ENCODE measurements at places on chromosomes 7 and 10.

GRCh38 chr10:80945264-80945880 lies 407.7 kb downstream of the SH2D4B start:
- DNase-seq: no peak

- no peak for DNase-seq
These were observed 4.2 kb downstream of the AFAP1L2 start for GRCh38 chr10:114400091-114400490.

- no peak for DNase-seq
These were observed 65.5 kb upstream of the SRPK2 start for GRCh38 chr7:105454095-105454747.

DNA sequence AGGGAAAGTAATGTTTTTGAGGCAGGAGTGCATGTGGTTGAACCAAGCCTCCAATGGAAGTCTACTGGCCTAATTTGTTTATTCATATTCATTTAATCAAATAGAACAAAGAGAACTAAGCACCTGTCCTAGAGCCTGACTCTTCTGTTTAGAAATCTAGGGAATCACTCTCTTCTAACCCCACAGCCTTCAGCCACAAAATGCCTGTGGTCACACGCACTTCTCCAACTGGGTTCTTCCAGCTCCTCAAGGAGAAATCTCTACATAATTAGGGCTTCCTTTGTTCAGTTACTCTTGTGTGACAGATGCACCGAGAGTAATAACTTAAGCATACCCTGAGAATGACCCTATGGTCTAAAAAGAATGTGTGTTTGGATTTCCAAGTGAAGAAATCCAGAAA lies 133.7 kb upstream of the NAMPT start:
- peak; percentile 91 for DNase-seq

- no peak for DNase-seq
These were observed 388.7 kb upstream of the NRP1 start for GRCh38 chr10:33723181-33723580.

- no peak for DNase-seq
These were observed 7.0 kb downstream of the ALOX5 start for GRCh38 chr10:45380903-45381620.

- DNase-seq: no peak
These were observed 30.6 kb downstream of the POR start for GRCh38 chr7:75945297-75946168.

DNA sequence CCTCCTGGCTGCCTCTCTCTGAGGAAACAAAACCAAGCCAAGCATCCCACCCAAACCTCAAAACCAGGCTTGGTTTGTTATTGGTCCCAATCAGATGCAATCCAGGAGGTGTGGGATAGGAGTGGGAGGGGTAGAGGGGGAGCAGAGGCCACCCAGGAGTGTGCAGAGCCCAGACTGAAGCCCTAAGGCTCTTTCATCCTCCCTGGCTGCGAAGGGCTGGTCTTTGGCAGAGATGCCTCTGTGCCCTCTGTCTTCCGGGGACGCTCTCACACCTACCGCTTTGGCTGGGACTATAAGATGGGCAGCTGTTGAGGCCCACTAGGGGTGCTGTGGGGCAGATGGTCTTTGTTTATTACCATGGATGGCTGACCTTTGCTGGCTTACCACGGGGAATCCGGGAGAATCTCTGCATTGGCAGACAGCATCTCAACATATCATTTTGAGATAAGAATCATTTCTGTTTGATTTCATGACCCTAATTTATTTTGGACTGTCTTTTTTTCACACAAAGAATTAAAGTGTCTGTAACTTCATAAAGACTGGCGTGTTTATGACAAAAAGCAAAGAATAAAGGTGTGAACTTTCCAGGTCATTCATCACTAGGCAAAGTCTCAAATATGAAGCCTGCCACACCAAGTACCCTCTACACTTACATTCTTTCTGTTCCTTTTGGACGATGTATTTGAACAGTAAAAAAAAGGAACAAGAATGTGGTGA lies 6.5 kb upstream of the DENND2A start:
- DNase-seq: peak; percentile 38

GRCh38 chr7:98024075-98024474 lies 34.1 kb upstream of the OCM2 start:
- DNase-seq: no peak

GRCh38 chr7:116232920-116233319 lies 22.6 kb downstream of the TES start:
- DNase-seq: no peak

DNA sequence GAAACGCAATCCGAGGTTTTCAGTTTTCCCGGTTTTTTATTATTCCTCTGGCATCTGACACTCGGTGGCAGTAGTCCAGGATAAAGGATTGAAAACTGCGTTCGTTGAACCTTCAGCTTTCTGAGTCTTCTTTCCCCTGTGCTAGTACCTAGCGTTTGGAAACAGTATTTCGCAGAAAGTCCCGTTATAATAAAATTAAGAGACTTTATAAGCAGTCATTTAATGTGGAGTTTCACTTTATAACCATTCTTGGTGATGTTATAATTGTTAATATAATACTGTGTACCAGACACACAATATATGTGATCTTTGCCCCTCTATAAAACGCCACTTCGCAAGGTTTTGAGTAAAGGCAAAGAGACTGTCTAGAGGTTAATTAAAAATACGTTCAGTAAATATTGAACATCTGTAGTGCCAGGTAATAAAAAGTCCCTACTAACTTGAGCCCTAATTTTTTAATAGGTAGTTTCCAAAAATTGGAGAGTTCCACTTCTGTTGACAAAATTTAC lies 874 bp downstream of the CISD1 start:
- DNase-seq: no peak

DNA sequence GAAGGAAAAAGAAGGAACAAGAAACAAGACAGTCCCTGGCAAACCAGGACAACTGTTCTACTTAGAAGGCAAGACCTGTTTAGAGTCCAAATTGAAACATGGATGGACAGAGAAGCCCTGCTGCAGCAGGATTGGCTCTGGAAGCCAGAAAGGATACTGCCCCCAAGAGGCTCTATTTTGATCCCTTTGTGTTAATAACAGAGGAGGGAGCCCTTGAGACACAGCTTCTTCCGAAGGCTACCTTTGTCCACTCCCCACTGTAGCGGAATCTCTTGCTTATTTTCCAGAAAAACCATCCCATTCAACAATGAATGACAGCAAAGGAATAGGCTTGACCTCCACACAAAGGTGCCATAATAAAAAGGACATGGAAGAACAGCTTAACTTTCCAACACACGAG lies 120.3 kb upstream of the FOXK1 start:
- no peak for DNase-seq

GRCh38 chr10:62582804-62583208 lies 208.6 kb downstream of the ZNF365 start:
- DNase-seq: no peak

DNA sequence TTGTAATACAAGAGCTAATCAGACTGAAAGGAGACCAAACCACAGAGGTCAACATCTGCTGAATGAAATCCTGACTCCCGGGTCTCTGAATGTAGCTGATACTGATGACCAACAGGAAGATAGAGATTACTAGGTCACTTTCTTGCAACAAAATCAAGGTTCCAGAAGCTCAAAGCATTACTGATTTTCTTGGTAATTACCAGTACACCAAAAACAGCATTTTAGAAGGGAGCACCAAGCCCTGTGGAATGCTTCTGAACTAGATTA lies 177.7 kb downstream of the SLC25A13 start:
- no peak for DNase-seq

- no peak for DNase-seq
These were observed 113.2 kb downstream of the DNAH11 start for GRCh38 chr7:21656081-21656480.

GRCh38 chr10:66649626-66650025 lies 276.2 kb upstream of the LRRTM3 start:
- no peak for DNase-seq

DNA sequence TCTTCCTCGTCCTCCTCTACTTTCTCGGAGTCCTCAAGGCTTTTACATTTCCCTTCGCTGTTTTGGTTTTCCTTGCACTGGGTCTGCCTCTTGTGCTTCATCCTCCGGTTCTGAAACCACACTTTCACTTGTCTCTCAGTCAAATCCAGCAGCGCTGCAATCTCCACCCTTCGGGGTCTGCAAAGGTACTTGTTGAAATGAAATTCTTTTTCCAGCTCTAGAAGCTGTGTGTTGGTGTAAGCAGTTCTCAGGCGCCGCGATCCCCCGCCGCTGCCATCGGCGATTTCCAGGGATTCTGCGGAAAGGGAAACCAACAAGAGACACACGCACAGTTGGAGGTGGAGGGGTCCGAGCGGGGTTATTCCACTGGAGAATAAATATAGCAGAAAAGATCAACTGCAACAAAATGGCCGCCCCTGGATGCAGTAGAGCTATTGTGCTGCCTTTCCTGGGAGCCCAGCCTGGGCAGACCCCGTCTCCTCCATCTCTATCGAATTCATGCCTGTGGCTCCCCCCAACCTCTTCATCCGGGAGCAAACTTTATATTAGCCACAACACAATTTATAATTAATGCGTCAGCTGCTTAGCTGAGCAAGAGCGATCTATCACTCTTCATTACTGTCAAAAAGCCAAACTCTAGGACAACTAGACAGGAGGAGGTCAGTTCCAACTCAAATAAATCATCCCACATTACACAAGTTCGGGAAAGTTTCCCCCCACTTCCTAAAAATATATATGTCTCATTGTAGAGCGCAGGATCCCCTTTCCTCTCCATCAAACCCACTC lies 1.1 kb downstream of the HOXA2 start:
- DNase-seq: no peak

DNA sequence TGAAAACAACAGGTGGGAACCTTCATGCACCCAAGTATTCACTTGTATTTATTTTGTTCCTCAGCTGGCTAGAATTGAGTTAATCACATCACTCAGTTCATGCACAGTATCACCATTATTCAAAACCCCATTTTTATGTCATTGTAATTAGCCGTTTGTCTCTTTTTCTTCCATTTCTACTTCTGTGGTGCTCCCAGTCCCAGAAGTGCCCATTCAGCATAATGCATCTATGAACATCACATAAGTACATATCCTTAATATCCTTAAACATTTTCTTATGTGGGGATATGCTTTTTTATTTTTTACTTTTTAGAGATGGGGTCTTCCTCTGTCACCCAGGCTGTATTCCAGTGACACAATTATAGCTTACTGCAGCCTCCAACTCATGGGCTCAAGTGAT lies 510.9 kb upstream of the MGMT start:
- DNase-seq: no peak

GRCh38 chr7:159040912-159041711 lies 103.6 kb downstream of the VIPR2 start:
- DNase-seq: no peak

DNA sequence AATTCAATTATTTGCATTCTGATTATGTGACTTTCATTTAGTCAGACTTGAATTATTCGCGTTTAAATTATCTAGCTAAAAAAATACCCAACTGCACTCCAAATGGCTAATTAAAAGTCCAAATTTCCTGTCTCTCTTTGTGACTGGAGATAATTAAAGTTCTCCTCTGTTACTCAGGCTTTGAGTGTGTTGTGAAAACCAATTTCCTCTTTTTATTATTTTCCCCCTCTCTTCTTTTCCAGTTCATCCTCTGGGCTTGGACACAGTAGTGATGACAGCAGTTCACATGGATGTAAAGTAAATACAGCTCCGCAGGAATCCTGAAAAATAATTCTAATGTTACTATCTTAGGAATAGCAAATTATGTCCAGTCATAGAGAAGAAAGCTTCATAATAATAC lies 80.6 kb downstream of the SNX10 start:
- DNase-seq: peak; percentile 29

DNA sequence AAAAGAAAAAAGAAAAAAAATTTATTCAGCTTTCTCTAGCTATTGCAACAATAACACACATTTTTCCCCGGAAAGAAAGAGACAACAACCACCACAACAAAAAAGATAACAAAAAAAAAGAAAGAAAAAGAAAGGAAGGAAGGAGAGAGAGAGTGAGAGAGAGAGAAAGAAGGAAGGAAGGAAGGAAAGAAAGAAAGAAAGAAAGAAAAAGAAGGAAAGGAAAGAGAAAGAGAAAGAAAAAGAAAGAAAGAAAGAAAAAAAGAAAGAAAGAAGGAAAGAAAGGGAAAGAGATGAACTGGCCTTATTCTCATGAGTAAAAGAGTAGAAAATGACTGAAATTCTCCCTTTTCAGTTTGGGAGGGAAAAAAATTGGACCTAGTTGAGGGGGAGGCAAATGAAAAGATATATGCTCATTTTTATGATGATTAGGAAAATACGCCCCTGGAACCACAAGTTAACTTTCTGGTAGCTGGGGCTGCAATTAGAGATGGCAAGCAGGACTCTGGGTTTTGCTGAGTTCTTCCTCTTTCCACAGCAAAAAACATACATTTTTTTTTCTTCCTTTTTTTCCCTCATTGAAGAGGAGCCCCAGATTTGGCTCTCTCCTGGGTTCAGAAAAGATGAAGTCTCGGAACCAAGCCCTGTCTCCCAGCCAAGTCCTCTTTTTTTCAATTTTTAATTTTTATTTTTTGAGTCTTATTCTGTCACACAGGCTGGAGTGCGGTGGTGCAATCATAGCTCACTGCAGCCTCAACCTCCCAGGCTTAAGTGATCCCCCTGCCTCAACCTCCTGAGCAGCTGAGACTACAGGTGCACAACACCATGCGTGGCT lies 12.6 kb upstream of the PRDX3 start:
- no peak for DNase-seq

DNA sequence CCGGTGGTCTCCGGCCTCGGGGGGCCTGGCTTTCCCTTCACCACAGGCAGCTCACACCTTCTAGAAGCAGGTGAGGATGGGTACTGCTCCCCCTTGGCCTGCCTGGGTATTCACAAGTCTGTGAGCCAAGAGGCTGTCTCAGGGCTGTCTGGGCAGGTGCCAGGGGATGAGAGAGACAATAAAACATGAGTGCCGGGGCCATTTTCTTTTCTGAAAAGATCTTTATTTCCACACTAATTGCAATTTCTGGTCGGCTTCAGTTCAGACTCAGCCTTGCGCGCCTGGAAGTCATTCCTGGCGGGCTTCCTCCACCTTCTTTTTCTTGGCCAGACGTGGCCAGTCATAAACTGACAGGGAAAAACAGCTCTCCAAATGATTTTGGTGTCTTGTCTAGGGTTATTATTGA lies 171.2 kb downstream of the ARHGAP12 start:
- no peak for DNase-seq

DNA sequence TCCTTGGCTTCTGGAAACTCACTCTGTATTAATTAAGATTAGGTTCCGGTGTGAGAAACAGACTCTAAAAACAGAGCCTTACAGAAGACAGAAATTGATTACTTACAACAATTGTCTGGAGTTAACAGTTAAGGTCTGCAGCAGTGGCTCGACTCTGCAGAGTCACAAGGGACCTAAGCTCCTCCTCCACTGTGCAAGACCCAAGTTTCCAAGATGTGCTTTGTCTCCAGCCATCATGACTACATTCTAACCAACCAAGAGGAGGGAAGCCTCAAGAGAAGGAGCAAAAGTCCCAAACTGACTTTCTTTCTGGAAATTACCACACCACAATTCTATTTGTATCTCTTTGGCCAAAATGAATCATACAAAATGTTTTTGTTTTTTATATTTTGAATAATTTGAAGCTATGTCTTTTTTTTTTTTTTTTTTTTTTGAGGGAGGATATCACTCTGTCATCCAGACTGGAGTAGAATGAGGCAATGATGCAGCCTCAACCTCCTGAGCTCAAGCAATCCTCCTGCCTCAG lies 14.2 kb upstream of the ODAD2 start:
- DNase-seq: no peak

Measured in NCI-H526 treated with DMSO at 0.1 percent for 48 hours (cell line).